SK-MEL-5 (cell line): ENCODE measurements at places on chromosomes 3 and 15. TPM values are rescaled to one million over a fixed set of nuclear protein-coding genes. Genes with fewer than 3 reads are reported as not detected.
A peak's percentile ranks its signal among the peaks of the same experiment; 100 is the strongest.

DNA sequence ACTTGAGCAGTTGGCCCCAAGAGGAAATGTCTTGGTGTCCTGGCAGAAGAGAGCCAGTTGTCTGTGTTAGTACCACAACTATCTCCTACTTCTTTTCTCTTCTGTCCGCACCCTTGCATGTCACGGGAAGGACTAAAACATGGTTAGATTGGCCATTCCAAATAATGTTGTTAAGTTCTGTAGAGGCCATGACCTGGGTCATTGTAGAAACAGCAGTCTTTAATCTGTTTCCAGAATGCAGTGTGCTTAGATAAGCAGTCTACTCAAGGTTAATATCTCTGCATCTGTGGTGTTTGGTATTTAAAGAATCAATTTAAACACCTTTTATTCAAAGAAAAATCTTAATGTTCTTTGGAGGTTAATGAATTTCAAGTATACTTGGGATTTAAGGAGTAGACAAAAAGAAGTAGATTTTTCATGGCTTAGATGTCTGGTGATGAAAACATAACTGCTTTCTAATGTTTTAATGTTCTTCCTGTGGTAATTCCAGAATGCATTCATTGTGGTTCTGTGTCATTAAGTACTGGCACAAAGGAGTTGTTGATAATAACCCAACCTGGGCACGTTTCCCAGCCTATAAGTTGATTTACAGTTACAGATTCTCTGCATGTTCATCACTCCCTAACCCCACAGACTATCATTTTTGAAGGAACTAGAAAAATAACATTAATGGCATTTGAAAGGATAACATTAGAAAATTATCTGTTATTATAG, 58.9 kb downstream of the TMEM108 start:
- no peak for DNase-seq

- no peak for DNase-seq
Measured at GRCh38 chr15:89035150-89035549, 53.1 kb upstream of the ABHD2 start.

The RTP3 gene
- not detected in 2 replicates for total RNA-seq

The RLBP1 gene
- 33.8 and 37.2 TPM in 2 replicates for total RNA-seq

DNA sequence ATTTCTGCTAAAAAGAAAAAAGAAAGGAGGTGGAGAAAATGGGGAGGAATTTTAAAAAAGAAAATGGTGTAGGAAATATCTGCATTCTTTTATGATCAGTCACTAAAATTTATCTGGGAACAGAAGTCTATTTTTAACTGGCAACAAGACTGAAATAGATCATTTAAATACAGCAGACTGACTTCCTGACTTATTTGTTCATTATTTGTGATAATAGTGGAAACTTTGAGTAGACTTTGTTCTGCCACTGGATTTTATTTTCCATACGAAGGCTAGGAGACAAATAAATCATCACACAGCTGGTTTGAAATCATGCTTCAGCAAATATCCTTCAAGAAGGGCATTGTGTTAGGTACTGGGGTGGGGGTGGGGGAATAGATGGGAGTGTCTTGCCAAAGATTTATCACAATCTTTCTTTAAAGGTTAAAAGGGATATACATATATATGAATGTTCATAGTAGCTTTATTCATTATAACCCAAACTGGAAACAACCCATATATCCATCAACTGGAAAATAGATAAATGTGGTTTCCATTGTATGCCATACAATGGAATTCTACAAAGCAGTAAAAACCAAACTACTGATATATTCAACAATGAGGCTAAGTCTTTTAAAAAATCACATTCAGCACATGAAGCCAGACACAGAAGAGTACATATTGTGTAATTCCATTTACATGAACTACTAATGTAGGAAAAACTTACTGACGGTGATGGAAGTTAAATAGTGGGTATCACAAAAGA, 4.7 kb upstream of the CLASP2 start:
- DNase-seq: peak; percentile 17

- peak; percentile 67 for DNase-seq
Measured at GRCh38 chr3:25783661-25784512, 644 bp upstream of the NGLY1 start.

DNA sequence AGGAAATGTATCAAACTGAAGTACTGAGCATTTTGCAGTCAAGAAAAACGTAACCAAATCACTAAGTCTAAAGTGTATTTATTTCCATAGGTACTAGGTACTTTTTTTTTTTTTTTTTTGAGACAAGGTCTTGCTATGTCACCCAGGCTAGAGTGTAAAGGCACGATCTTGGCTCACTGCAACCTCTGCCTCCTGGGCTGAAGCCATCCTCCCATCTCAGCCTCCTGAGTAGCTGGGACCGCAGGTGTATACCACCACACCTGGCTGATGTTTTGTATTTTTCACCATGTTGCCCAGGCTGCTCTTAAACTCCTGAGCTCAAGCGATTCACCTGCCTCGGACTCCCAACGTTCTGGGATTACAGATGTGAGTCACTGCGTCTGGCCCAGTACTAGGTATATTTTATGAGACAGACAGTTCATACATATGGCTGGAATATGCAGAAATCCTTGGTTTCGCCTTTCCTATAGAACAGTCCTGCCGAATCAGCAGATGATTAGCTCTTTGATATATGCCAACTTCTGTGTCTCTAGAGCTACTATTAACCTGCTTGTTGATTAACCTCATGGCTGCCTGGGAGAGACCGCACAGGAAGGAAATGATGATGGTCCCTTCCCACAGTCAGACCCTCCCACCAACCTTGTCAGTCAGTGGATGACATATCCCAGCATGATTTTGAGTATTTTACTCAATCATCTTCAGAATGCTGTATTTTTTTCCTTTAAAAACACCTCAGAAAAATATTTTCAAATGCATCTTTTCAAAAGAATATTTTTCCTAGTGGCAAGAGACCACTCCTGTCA, 32.3 kb downstream of the TMOD3 start:
- DNase-seq: no peak

The SERINC4 gene
- total RNA-seq: not detected in 2 replicates

The ATP2B2 gene
- not detected in 2 replicates for total RNA-seq

DNA sequence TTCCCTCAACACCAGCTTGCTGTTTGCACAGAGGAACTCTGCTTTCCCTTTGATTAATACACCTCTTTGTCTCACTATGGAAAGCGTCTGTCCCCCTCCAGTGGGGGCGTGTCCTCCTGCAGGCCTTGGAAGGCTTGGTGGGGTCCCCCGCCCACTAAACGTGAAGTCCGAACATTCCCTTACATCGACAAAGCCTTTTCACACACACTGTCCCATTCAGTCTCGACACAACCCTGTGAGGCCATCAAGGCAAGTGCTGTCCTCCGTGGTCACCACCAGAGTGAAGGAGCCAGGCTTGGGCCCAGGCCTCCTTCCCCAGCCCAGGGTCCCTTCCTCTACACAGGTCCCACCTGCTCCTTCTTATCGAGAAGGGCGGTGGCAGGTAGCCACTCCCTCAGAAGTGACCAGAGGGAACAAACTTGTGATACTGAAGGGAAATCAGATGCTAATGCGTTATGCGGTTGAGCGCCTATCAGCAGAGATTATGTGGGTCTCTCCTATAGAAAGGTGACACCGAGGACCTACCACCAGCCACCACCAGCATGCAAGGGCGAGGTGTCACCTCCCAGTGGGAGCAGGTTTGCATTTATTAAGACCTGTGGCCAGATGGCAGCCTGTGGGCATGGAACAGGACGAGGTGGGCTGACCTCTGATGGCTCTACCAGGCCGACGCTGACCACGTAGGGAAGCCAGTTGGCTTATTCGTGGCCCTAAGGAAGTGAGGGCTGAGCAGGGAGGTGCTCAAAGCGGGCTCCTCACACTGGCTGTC, 6.6 kb downstream of the NRROS start:
- no peak for DNase-seq

The CYP1A1 gene
- 2.7 and 5.7 TPM in 2 replicates for total RNA-seq

DNA sequence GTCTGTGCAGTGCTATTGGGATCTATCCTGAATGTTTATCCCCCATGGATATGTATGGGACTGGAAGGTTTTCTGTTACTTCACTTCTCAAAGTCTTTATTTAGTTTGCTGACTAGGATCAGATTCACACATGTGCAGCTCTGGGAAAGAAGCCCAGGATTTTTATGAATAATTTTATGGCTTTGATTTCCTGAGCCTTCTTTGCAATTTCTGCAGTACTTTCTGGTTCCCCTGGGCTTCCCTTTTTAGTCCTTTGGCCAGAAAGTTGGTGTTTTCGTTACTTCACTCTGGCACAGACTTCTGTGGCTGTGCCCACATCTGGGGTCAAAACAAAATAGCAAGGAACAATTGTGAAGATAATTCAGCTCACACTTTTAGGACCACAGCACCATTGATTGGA, 721.0 kb downstream of the OTOL1 start:
- DNase-seq: no peak

The GCHFR gene
- total RNA-seq: 0.82 and 1.3 TPM in 2 replicates

The TMOD2 gene
- 7.6 TPM in 2 replicates for total RNA-seq

DNA sequence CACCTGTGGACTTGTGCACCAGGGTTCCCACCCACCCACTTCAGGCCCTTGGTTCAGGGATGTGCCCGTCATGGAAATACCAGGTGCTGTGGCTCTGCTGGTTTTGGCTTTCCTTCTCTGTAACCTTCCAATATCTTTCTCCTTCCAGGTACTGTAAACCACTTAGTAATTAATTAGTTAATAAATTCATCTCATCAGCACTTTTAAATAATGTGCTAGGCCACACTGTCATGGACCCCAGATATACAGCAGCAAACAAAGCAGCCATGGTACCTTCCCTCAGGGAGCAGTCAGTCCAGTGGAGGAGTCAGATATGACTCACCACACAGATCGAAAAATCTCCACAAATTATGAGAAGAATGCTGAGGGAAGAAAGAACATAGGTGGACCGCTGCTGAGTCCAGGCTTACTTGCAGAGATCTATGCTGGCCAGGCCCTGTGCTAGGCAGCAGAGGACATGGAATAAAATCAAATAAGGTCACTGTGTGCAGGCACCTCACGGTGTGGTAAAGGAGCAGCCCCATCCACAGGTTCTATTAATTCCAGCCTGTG, 6.8 kb upstream of the GATA2 start:
- no peak for DNase-seq

GRCh38 chr15:70299931-70300869, 202.5 kb upstream of the TLE3 start:
- no peak for DNase-seq

- no peak for DNase-seq
Measured at GRCh38 chr3:45943207-45943846, at the start of gene CXCR6. Gene CXCR6, plus strand, starts transcription at chr3:45943464. Its CDS starts 3,018 bp downstream, at chr3:45946482.

The RBM15B gene
- total RNA-seq: 17.8 and 19.3 TPM in 2 replicates

GRCh38 chr15:26842391-26842790, 24.5 kb upstream of the GABRA5 start:
- no peak for DNase-seq
